ENCODE measurements at places on chromosomes 1 and 21. TPM values are rescaled to one million over a fixed set of nuclear protein-coding genes. Genes with fewer than 3 reads are reported as not detected.

Gene LCE2C
- not detected for total RNA-seq

Gene A3GALT2
- not detected for total RNA-seq

Gene CELA2B
- not detected for total RNA-seq

Gene RGSL1
- 0.82 TPM for total RNA-seq

Gene CYP4A11
- not detected for total RNA-seq

Gene BMP8B
- total RNA-seq: 0.41 TPM

Gene OR2L8
- total RNA-seq: 0.82 TPM

Gene PODN
- total RNA-seq: 0.82 TPM

Gene PKP1
- under 0.01 TPM for total RNA-seq

Gene ITLN1
- not detected for total RNA-seq

Gene HSPA13
- total RNA-seq: 213 TPM

Gene EPHA10
- 8.6 TPM for total RNA-seq

Gene AMY1C
- total RNA-seq: not detected

Gene ALX3
- total RNA-seq: 0.41 TPM

Gene MYBPH
- not detected for total RNA-seq

Data from frontal cortex (tissue), 4 donors.